ENCODE measurements at places on chromosomes 1 and 21.

- DNase-seq: peak; percentile 51
Observed at GRCh38 chr1:149844101-149844500, 55.3 kb upstream of the BOLA1 start.

- peak; percentile 92 for DNase-seq
Observed at GRCh38 chr1:199742547-199742946, 285.0 kb upstream of the NR5A2 start.

DNA sequence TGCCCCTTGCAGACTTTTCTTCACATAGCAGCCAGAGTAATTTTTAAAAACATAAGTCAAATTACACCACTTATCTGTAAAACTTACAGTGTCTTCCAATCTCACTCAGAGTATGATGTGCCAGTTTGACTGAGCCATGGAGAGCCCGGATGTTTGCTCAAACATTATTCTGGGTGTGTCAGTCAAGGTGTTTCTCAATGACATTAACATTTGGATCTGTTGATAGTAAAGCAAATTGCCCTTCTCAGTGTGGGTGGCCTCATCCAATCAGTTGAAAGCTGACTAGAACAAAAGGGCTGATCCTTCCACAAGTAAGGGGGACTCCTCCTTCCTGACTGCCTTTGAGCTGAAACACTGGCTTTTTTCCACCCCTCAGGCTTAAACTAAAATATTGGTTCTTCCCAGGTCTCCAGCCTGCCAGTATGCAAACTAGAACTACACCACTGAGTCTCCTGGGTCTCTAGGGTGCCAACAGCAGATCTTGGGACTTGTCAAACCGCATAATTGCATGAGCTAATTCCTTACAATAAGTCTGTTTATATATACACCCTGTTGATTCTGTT lies 157.9 kb upstream of the CTTNBP2NL start:
- no peak for DNase-seq

GRCh38 chr1:43472087-43472462 lies 18.3 kb upstream of the HYI start:
- DNase-seq: no peak

- no peak for DNase-seq
Observed at GRCh38 chr1:226123212-226123560, 60.7 kb downstream of the H3-3A start.

DNA sequence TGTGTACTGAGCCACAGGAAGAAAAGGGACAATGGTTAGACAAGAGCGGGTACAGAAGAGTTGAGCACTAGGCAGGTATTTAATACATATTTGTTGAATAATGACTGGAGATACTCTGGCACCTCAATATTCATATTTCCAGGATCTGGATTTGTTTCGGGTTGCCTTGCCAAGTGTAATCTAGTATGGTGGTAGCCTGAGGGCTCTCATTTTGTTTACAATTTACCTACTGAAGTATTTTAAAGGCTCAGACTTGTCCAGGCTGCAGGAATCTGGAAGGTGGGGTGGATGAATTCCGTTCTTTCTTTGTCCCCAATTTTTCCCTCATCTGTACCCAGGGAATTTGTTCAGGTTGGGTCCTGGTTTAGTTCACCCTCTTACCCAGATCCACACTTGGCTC lies 95.0 kb downstream of the CACHD1 start:
- no peak for DNase-seq

- DNase-seq: no peak
Observed at GRCh38 chr1:36652586-36652985, 169.9 kb upstream of the CSF3R start.

DNA sequence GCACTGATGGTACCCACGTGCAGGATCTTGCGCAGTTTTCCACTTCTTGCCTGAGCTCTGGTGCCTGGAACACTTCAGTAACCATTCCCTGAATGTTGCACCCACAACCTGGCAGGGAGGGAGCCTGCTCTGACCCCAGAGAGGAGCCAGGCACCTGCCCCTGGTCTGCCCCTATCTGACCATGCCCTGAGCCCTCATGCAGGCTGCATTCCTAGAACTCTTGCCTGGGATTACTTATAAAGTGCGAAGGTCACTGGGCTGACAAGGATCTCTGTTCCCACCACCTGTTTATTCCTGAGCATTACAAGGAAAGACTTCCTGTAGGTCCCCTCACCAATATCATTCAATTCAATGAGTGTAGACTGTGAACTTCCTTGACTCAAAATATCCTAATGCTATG lies 191.9 kb upstream of the FMN2 start:
- DNase-seq: no peak

- DNase-seq: no peak
Observed at GRCh38 chr1:59412718-59413326, 115.9 kb downstream of the FGGY start.
